CD8-positive, alpha-beta memory T cell (primary cell): ENCODE measurements at places on chromosomes 2 and 18. TPM values are rescaled to one million over a fixed set of nuclear protein-coding genes. Genes with fewer than 3 reads are reported as not detected.

Gene ARMC9
- total RNA-seq, result 5.3 TPM

Gene DGUOK
- total RNA-seq, result 96.6 TPM

Gene DNAJC27
- 4.4 TPM for total RNA-seq

Gene CYP27A1
- 1.2 TPM for total RNA-seq

Gene GPR75
- 2.0 TPM for total RNA-seq

Gene GLI2
- not detected for total RNA-seq

Gene UPP2
- total RNA-seq, result not detected

Gene CCDC148
- not detected for total RNA-seq

GRCh38 chr2:39124746-39125057 lies 3.9 kb upstream of the SOS1 start:
- DNase-seq, result peak; percentile 5

GRCh38 chr2:32626639-32627221 lies 1.1 kb upstream of the TTC27 start:
- DNase-seq, result no peak

DNA sequence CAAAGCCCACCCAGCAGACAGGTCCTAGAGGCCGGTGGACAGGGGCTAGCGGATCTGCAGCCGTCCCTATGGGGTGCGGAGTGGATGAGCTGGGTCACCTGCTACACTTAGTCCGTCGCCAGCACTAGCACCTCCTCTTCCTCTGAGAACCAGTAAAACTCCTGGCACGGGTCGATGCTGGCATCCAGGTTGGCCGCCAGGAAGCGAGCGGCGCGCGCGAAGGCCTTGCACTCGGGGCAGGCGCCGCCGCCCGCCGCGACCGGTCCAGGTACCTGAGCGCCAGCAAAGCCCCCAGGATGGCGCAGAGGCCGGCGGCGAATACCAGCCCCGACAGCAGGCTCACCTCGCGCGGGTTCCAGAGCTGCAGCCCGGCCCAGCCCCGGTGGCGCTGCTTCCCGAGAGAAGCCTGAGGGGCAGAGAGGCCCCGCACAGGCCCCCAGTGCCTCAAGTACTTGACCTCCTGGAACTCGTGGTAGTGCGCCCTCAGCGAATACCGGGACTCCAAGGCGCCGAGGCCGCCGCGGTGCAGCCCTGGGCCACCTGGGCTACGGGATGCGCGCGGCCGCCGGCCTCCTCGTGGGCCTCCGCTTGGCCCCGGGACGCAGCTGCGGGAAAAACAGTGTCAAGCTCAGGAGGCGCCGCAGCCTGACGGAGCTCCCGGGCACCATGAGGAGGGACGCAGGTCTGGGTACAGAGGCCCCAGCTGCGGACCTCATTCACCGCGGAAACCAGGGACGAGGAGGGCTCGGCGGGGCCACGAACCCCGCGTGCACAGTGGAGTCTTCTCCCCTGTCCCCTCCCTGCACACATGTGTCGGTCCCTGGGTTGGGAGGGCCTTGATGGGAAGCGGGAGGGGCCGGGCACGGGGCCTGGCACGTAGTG lies 27.5 kb upstream of the ALPP start:
- DNase-seq, result no peak

DNA sequence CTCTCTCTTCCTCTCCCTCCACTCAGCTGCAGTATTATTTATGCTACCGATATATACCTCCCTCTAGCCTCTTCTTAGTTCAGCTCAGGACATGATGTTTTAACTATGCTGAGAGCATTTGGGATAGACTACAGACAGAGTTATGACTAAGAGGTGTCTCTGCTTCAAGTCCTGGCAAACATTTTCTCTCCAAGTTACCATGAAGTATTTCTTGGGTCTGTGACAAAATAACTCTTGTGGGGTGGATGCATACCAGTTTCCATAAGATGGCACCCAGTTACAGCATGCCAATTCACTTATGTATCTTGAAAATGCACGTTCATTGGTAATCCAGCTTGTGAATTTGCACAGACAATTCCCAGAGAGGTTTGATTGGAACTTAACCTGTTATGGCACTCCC lies 737.6 kb downstream of the SLC4A3 start:
- DNase-seq, result no peak

DNA sequence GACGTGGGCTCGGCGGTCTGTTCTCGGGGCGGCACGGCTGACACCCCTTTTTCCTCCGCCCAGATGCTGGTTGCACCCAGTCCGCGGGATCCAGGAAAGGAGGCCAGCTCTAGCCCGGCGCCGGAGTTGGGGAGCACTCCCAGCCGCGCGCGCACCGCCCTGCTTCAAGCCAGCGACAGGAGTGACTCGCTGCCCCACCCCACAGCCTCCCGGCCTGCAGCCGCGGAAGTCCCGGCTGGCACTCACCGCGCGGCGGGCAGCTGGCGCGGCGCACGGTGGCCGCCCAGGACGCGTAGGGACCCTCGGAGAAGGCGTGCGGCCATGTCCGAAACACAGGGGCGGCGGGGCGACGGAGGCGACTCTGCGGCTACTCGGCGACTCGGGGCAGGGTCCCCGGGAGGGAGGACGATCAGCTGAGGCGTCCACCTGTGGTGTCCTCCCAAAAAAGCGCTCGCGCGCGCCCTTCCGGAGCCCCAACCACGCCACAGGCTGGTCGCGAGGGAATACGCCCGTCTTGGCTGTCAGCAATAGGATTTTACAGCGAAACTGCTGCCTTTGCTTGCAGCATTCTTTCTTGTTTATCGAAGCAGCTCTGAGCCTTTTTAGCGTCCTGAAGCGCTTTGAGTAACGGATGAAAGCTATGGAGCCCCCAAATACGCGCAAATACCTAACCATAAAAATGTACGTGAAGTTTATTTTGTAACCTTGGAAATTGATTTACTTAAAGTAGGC lies at the start of gene ACADL:
Gene ACADL (minus strand): TSS at position 507 of the 732 bp plus-strand sequence. CDS start 184 bp downstream, at position 323.
- DNase-seq, result no peak

GRCh38 chr2:223383315-223383714 lies 218.8 kb downstream of the SCG2 start:
- no peak for DNase-seq

DNA sequence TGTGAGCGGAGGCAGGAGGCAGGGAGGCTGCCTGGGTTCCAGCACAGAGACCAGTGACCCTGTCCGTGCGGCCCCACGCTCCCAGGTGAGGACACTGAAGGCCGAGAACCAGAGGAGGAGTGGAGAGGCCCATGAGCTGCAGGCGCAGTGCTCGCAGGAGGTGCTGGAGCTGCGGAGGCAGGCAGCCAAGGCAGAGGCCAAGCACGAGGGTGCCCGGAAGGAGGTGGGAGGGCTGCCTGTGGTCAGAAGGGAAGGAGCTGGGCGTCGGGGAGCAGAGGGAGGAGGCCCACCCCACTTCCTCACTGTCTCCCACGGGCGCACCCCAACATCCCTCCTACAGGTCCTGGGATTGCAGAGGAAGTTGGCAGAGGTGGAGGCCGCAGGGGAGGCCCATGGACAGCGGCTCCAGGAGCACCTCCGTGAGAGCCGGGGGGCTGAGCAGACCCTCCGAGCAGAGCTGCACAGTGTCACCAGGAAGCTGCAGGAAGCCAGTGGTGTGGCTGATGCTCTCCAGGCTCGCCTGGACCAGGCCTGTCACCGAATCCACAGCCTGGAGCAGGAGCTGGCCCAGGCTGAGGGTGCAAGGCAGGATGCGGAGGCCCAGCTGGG lies 33.0 kb upstream of the SNED1 start:
- peak; percentile 19 for DNase-seq

DNA sequence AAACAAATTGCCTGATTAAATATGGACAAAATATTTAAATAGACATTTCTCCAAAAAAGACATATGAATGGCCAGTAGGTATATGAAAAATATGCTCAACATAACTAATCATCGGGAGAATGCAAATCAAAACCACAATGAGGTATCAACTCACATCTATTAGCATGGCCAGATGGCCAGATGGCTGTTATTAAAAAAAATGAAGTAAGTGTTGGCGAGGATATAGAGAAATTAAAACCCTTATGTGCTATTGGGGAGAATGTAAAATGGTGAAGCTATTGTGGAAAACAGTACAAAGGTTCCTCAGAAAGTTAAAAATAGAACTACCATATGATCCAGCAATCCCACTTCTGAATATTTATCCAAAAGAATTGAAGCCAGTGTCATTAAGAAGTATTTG lies 272.3 kb upstream of the ZNF804A start:
- DNase-seq, result no peak

GRCh38 chr2:65053199-65053598 lies 3.0 kb upstream of the CEP68 start:
- no peak for DNase-seq

DNA sequence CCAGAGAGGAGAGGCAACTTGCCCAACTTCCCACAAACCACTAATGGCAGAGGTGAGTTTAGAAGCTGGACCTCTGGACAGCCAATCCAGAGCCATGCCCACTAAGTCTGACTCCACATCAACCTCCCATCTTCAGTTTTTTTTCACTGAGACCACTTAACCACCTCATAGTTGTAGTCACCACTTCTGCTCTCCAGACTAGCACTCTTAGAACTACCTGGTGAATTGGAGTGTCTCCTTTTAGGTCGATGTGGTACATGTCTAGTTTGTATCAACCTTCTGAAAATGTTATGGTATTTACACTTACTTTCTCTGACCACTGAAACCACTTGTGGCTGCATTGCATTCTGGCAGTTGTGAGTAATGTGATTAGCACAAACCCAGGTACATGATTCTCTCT lies 743.6 kb upstream of the FANCL start:
- DNase-seq, result no peak

GRCh38 chr2:143728498-143728897 lies 599.3 kb downstream of the ARHGAP15 start:
- no peak for DNase-seq

DNA sequence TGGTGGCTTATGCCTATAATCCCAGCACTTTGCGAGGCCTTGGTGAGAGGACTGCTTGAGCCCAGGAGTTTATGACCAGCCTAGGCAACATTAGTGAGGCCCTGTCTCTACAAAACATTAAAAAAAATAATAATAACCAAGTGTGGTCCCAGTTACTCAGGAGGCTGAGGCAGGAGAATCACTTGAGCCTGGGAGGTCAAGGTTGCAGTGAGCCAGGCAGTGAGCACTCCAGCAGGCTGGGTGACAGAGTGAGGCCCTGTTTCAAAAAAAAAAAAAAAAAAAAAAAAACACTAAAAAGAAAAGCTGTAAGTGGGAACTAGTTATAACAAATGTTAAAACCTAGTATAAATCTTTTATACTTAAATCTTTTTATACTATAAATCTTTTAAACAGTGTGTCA lies 146.2 kb upstream of the ITGA4 start:
- no peak for DNase-seq

DNA sequence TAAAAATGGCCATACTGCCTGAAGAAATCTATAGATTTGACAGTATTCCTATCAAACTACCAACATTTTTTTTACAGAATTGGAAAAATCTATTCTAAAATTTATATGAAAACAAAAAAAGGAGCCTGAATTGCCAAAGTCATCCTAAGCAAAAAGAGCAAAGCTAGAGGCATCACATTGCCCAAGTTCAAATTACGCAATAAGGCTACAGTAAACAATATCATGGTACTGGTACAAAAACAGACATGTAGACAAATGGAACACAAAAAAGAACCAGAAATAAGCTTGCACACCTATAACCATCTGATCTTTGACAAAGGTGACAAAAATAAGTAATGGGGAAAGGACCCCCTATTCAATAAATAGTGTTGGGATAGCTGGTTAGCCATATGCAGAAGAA lies 50.2 kb upstream of the THSD7B start:
- DNase-seq, result no peak

DNA sequence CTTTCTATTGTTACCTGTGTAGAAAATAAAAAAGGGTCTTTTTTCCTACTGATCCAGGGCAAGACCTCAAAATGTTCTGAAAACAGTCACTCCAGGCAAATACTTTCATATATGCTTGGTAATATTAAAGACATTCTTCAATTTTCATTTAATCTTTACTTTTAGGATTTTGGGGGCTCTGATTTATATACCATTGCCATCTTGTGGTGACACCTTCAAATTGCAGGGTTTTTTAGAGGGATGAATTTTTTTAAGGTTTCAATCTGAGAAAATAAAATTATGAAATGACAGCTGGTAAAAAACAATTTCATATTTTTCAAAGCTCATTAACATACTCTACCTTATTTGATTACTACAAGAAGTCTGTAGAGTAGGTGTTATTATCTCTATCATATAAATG lies 26.8 kb downstream of the MAPK4 start:
- DNase-seq, result no peak

DNA sequence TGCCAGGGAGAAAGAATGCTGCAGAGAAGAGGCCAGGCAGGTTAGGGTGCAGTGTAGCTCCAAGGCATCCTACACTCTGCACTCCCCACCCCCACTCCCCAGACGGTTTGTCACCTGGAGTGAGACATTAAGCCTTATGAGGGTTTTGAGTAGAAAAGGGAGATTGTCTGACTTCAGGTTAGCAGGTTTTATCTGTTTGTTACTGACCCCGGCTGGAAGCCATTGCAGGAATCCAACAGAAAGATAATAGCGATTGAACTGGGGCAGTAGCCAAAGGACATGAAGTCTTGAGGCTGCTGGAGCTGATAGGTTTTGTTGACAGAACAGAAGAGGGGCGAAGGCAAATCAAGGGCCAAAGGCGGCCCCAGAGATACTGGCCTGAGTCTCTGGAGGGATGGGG lies 36.0 kb upstream of the OR6B3 start:
- no peak for DNase-seq

DNA sequence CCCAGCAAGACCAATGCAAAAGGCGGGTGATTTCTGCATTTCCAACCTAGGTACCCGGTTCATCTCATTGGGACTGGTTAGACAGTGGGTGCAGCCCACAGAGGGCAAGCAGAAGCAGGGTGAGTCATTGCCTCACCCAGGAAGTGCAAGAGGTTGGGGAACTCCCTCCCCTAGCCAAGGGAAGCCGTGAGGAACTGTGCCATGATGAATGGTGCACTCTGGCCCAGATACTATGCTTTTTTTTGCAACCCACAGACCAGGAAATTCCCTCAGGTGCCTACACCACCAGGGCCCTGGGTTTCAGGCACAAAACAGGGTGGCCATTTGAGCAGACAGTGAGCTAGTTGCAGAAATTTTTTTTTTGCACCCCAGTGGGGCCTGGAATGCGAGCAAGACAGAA lies 662.6 kb upstream of the ACVR2A start:
- peak; percentile 1 for DNase-seq

- DNase-seq, result no peak
Observed at GRCh38 chr2:219983836-219984235, 356.4 kb downstream of the SLC4A3 start.

- DNase-seq, result no peak
Observed at GRCh38 chr2:134248913-134249312, 5.0 kb upstream of the MGAT5 start.

GRCh38 chr2:170039401-170040172 lies 138.4 kb upstream of the MYO3B start:
- DNase-seq, result no peak

DNA sequence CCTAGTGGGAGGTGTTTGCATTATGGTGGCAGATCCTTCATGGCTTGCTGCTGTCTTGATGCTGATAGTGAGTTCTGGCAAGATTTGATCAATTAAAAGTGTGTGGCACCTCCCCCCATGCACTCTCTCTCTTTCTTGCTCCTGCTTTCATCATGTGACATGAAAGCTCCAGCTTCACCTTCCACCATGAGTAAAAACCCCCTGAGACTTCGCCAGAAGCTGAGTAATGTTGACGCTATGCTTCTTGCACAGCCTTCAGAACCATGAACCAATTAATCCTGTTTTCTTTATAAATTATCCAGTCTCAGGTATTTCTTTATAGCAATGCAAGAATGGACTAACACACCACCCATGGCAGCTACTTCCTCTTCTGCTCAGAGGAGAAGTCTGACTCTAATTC lies 2181.4 kb upstream of the PIK3C3 start:
- no peak for DNase-seq

GRCh38 chr18:33440060-33441043 lies at the start of gene CCDC178:
Gene CCDC178 (minus strand): TSS chr18:33440721. CDS start chr18:33412088, 28,633 bp downstream.
- no peak for DNase-seq
